ENCODE measurements at places on chromosomes 2 and 18.

- DNase-seq, result no peak
These were observed 45.4 kb upstream of the ASB18 start for GRCh38 chr2:236309669-236310029.

- DNase-seq, result no peak
These were observed 10.2 kb upstream of the CABYR start for GRCh38 chr18:24128700-24129099.

GRCh38 chr2:180890781-180891180, 89.6 kb upstream of the UBE2E3 start:
- no peak for DNase-seq

GRCh38 chr2:196233021-196233804, 61.8 kb upstream of the STK17B start:
- no peak for DNase-seq

- DNase-seq, result no peak
These were observed 72.0 kb downstream of the RIF1 start for GRCh38 chr2:151481744-151482143.

- DNase-seq, result no peak
These were observed 55.8 kb upstream of the FAM136A start for GRCh38 chr2:70357684-70358071.

DNA sequence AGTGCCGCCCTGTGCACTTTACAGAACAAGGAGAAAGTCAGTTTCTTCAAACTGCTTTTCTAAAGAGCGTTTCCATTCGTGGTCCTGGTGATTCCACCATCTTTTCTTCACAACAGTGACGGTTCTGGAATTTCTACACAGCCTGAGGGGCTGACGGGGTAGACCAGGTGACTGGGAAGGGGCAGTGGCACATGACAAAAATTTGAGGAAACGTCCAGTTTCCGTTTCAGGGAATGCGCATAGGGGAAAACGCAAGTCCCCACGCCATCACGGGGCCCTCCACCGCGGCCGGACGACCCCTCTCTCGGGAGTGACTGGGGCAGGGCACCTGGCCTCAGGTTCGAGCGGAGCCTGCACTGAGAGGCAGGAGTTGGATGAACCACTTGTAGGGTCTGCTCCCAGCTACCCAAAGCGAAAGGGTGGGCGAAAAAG, 980 bp upstream of the SPTBN1 start:
- no peak for DNase-seq

DNA sequence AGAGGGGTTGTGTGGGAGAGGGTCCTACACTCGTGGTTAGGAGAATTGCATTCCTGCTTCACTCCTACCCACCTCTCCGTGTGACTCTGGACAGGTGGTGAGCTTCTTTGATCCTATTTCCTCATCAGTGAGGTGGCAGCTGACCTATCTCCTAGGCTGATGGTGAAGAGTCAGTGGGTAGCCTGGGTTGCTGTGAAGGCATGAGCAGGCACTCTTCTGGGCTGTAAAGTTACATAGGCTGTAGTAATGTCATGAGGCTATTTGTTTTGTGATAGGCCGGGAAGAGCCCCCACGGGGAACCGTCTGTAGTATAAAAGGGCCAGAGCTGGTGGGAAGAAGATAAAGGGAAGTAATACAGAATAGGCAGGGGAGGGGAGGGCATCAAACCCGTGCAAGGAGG, 83.8 kb downstream of the TMEM247 start:
- DNase-seq, result no peak
